8988T (cell line): ENCODE measurements at places on chromosomes 5 and 9.

- no peak for DNase-seq
Observed at GRCh38 chr5:94689908-94690307, 71.4 kb downstream of the SLF1 start.

GRCh38 chr9:8627976-8628679, 828.5 kb upstream of the DMAC1 start:
- no peak for DNase-seq

- no peak for DNase-seq
Observed at GRCh38 chr5:60386436-60387050, 313.4 kb downstream of the DEPDC1B start.

DNA sequence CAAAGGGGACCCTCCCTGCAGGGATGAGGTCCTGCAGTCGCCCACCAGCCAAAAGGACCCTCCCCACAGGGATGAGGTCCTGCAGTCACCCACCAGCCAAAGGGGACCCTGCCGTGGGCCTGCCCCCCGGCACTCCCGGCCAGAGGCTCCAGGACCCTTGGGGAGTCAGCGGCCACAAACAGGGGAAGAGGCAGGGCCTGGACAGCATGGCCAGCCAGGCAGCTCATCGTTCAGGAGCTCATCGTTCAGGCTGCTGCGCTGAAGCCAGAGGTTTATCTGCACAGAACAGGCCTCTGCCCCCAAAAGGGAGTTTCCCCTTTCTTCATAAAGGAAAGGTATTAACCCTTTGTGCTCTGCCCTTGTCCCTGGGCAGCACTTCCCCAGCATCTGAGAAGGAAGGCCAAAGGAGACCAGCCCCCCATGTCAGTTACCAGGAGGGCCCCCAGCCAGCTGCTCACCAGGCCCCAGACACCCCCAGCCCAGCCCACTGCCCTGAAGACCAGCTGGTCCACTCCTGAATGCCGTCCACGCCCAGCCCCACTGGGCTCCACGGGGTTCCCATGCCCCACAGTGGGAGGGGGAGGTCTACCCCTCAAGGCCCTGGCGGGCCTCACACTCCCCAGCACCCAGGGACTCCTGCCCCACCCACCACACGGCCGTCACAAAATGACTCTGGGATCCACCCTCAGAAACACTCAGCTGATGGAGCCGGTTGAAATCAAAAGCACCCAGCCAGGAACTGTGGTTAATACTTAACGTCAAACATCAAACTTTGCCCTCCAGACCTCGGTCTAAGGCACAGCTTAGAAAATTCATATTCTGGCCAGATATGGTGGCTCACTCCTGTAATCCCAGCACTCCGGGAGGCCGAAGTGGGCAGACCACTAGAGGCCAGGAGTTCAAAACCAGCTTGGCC, 6.3 kb downstream of the SLC12A7 start:
- no peak for DNase-seq

DNA sequence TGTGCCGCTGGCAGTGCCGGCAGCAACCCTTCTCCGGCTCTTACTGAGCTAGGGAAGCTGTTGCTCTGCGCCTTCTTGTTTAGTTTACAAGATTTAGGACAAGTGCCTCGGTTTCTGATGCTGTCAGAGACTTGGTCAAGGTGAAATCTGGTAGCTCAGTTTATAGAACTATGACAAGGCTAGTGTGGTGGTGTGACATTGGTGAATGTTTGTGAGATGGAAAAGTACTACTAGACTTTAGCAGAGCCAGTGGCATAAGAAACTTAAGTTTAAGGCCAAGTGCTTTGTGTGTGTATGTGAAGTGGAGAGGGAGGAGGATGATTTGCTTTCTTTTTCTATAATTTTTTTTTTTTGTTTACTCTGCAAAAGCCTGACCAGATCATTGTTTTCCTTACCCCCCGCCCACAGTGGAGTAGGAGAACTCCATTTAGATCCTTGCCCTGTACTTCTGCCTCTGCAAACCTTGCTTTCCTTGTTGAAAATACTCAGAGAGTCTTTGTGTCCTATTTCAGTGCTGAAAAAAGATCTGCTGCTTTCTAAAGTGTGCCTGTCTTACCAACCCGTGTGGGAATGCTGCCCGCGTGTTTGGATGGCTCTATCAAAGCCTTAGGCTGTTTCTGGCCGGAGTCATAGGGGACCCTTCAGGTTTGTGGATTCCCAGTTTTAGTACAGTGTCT, 75.9 kb downstream of the TRIO start:
- no peak for DNase-seq

GRCh38 chr9:109448223-109448622, 49.9 kb downstream of the PTPN3 start:
- no peak for DNase-seq

DNA sequence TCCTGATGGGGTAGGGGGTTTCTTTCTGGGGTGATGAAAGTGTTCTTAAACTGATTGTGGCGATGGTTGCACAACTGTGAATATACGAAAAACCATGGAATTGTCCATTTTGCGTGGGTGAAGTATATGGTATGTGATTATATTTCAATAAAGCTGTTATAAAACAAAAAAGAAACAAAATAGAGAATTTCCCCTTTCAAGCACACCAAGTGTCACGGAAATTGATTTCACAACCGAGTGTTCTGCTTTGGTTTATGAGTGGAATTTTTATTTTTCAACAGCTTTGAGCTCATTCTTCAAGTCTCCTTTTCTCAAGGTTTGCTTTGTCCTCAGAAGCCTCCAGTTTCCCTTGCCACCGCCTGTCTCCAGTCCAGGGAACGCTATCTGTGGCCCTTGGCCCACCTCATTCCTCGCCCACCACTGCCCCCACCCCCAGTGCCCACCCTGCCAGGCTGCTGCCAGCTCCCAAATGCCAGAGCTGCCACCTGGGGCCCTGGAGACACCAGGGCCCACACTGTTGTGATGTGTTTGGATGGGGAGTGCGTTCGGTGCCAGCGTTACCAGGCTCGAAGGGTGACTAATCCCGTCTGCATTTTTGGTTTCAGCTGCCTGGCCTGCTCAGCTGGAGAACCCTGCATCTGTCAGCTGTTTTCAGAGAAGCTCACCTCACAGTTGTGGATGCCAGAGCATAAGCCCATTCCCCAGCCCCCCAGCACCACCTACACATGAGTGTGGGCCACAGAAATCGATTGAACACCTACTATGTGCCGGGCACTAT, 30.4 kb downstream of the DUSP1 start:
- no peak for DNase-seq

DNA sequence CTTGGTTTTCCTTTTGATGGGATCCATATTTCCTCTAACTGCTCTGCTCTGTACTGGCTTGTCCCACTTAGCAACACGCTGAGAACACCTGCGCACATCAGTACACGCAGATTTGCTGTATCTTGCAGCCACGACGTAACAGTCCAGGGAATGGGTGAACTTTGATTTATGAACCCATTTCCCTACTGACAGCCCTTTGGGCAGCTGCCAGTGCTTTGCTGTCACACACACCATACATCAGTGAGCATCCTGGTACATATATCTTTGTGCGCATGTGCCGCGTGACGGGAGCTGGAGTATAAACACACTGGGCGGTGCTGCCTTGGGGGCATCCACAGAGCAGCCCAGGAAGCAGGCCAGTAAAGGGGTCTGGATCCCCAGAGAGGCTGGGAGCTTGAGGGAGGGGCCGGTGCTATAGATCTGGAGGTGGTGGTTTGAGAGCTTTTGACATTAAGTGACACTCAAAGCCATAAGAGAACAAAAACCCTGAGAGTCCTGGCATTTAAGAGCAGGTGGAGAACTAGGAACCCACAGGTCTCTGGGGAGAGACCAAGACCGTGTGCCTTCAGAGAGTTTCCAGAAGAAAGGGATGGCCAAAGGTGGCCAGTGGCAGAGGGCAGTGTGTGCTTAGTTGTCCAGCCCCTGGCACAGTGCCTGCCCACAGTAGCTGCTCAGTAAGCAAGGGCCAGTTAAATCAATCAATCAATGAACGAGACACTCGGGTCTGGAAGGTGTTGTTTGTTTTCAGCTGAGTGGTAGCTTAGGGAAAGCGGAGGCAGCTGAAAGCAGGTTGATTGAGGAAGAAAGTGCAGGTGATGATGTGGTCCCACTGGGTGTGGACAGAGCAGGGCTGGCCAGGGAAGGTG, 53.7 kb downstream of the LMX1B start:
- no peak for DNase-seq

- no peak for DNase-seq
Observed at GRCh38 chr5:169472544-169472943, 111.0 kb upstream of the SPDL1 start.

DNA sequence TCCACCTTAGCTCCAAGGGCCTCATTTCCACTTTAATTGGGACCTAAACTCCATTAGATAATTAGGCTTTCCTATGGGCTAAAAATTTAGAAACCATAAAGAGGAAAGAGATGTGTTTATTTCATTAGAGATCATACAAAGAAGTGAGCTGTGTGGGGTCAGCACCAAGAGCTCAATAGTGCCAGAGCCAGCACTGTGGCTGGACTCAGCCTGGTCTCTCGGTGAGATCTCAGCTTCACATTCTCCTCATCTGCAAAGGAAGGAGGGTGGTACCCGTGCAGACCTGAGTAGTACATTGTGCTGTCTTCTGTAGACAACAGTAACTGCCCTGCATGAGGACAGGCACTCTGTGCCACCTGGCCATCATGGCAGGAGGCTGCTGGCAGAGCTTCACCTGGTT, 136.1 kb upstream of the EPB41L4A start:
- no peak for DNase-seq

GRCh38 chr5:143586781-143587362, 183.4 kb upstream of the NR3C1 start:
- DNase-seq = no peak

- DNase-seq = no peak
Observed at GRCh38 chr5:113574417-113574816, 60.9 kb downstream of the YTHDC2 start.

GRCh38 chr5:42423285-42424165, at the start of gene GHR:
Gene GHR (plus strand): TSS chr5:42423439. CDS start chr5:42565875, 142,436 bp downstream.
- no peak for DNase-seq

GRCh38 chr9:128070874-128071273, 2.8 kb downstream of the SLC25A25 start:
- DNase-seq = no peak

GRCh38 chr9:99582814-99583213, 238.9 kb upstream of the NR4A3 start:
- no peak for DNase-seq

DNA sequence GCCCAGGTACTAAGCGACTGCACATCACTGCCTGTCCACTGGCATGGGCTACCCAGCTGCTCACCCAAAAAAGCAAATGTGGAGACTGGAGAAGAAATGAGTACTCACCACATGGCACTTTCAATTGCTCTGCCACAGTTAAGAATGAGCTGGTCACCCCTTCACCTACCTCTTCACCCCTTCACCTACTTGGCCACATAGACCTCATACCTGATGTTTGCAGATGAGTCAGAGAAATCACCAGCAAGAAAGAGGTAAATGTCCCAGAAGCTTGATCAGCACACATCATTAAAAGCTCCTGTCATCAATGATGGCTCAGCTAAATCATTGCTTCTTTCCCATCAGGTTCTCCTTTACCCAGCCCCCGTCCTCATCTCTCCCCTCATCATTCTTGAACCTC, 7.6 kb upstream of the PRUNE2 start:
- DNase-seq = no peak

GRCh38 chr5:137218471-137218870, 280.7 kb downstream of the SPOCK1 start:
- DNase-seq = no peak

- DNase-seq = no peak
Observed at GRCh38 chr9:121784731-121785411, 133.4 kb downstream of the DAB2IP start.

- DNase-seq = no peak
Observed at GRCh38 chr5:137487600-137487999, 11.5 kb downstream of the SPOCK1 start.

DNA sequence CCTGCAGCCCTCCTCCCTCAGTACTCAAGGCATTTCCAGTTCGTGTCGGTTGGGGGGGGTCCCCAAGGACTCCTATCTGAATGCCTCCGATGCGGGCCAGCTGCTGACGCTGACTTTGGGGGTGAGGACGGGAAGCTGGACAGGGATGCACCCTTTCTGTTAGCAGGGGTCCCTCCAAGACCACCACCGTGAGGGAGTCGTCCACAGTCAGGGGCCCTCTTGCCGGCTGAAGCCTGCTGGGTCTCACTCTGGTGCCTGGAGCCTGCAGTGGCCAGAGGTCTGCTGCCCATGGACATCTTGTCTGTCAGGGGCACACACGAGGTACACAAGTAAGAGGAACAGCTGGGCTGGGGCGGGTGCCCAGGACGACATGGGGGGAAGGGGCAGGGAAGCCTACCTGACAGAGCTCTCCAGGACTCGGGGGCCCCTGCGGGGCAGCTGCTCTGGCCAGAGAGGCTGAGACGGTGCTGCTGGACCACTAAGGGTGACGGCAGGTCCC, 9.1 kb upstream of the ZDHHC11 start:
- DNase-seq = no peak

GRCh38 chr9:70600506-70600905, 186.0 kb upstream of the KLF9 start:
- no peak for DNase-seq

GRCh38 chr5:114237766-114238165, 124.1 kb upstream of the KCNN2 start:
- no peak for DNase-seq

- no peak for DNase-seq
Observed at GRCh38 chr5:139964994-139965565, 78.0 kb downstream of the NRG2 start.

GRCh38 chr5:139823757-139824355, 28.2 kb downstream of the PSD2 start:
- DNase-seq = no peak
